ENCODE measurements at places on chromosomes 12 and 14.

DNA sequence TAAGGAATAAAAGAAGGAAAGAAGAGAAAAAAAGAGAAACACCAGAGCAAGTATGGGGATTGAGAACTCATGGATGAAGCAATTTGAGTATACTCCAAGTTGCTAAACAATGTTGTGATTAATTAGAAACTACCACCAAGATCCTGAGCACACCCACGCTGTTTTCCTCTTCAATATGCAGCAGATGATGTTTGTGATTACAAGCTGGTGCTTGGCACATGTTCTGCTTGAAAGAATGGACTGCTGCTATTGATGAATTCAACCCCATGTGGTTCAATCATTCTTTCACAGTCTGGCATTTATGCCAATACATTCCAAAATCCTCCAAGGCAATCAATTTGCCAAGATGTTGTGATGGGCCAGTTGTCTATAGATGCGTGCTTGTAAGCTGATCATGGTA lies 146.8 kb downstream of the SLC2A13 start:
- DNase-seq: no peak

DNA sequence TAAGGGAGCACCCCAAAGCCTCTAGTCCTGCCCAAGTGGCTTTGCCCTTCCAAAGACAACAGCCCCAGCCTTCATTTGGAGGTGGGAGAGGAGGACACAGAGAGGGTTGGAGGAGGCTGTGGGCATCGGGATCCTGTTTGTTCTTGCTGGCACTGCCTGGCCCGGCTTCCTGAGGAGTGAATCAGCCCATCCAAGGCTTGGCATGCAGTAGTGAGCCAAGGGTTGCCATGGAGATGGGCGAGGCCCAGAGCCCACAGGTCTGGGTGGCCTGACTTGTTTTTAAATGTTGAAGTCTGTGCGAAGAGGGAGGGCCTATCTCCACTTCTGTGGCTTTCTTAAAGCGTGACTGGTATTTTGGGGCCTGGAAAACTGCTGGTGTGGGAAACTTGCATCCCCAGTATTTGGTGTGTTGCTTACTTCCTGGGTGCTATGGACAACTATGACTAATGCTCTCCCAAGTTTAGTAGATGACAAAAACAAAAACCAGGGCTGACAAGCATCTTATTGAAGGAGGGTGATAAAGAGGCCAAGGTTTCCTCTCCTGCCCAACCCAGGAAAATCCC lies 15.8 kb downstream of the CD9 start:
- no peak for DNase-seq

- no peak for DNase-seq
Observed at GRCh38 chr12:105175397-105175990, 60.5 kb downstream of the APPL2 start.

DNA sequence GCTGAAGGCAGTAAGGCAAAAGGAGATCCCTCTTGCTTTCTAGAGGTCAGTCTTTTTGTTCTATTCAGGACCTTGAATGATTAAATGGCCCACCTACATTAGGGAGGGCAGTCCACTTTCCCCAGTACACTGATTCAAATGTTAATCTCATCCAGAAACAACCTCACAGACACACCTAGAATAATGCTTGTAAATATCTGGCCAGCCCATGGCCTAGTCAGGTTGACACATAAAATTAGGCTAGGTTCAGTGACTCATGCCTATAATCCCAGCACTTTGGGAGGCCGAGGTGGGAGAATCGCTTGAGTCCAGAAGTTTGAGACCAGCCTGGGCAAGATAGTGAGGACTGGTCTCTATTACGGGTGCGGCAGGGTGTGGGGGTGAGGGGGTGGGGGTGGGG lies 43.5 kb downstream of the MIPOL1 start:
- no peak for DNase-seq

DNA sequence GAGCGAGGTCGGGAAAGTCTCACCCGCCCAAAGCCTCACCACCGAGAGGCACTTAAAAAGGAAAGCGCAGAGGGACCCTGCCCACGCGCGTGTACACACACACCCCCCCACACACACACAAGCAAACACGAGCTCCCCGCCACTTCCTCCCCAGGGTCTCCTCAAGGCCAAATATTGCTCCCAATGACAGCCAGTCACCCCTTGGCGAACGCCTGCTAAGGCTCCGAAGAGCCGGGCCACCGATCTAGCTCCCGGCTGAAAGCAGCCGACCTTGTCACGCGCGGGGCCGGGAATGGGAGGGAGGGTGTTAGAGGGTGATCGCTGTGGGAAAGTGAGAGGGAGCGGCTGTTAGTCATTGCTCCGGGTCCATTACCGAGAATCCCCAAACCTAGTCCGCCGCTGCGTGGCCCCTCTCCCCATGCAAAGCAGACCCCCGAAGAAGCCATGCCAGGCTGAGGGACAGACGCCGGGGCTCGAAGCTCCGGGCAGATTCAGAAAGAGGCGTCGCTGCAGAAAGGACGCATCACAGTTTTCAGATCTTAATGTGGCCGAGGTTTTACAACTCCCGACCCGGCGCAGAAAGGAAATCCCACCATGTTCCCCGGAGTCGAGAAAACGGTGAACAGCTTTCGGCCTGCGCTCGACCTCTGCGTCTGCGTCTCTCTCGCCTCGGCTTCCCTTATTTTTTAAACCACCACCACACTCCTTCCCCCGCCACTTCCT lies 2.6 kb downstream of the BMP4 start:
- no peak for DNase-seq

GRCh38 chr12:42372154-42372791 lies 46.3 kb downstream of the PPHLN1 start:
- no peak for DNase-seq

DNA sequence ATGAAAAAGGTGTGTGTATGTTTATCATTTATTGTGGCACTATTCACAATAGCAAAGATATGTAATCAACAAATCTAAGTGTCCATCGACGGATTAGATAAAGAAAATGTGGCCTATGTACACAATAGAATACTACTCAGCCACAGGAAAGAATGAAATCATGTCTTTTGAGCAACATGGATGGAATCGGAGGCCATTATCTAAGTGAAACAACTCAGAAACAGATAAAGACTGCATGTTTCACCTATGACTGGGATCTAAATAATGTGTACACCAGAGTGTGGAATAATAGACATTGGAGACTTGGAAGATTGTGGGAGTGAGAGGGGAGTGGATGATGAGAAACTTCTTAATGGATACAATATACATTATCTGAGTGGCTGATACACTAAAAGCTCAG lies 44.0 kb downstream of the CCER1 start:
- DNase-seq: no peak

GRCh38 chr12:124179936-124180607 lies 114.8 kb upstream of the RFLNA start:
- no peak for DNase-seq

GRCh38 chr14:94120667-94121340 lies 8.6 kb downstream of the IFI27L2 start:
- DNase-seq: no peak

- DNase-seq: no peak
Observed at GRCh38 chr12:114399664-114400211, 6.2 kb downstream of the TBX5 start.

GRCh38 chr12:20885116-20885515 lies 74.6 kb downstream of the SLCO1B3 start:
- DNase-seq: no peak

DNA sequence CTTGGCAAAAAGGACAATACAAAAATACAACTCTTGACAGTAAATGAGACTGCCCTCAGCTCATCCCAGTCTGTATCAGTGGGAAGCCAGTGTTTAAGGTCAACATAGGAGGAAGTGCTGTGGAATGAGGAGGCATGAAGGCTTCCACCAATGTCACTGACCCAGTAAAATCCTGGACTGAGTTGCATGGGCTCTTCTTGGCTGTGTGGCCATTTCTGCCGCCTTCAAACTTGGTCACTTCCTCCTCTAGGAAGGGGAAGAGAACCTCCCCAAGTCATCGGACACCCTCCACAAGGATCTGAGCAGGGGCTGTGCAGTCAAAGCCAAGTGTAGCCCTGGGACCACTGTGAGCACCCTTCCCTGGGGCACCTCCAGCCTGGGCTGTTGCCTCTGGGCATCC lies 11.9 kb downstream of the GPR68 start:
- no peak for DNase-seq

DNA sequence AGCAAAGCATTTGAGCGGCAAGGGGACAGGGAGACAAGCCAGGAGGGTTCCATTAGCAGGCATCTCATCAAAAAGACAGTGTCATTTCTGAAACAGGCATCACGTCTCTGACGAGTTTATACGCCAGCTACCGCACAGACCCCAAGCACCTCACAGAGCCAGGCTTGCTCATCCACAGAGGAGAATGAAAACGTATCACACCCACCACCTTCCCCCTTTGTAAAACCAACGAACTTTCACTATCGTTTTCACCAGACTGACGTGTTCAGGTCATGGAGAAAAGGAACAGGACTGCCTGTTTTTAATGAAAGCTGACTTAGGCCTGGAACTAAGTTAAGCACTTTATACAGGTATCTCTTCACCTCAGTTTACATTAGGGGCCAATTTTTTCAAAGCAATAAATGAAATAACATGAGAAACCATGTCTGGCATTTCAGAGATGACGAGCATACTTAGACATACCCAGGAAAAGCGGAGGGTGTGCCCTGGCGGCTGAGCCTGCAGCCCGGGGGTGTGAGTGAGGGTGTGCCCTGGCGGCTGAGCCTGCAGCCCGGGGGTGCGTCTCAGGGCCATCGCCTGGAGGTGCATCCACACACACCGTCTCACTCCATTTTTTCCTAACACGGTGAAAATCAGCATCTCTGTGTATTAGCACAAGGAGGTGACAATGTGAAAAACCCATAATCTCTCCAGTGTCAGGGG lies 41.9 kb downstream of the STX2 start:
- peak; percentile 40 for DNase-seq

- no peak for DNase-seq
Observed at GRCh38 chr14:58724702-58725101, 86.9 kb downstream of the DACT1 start.

DNA sequence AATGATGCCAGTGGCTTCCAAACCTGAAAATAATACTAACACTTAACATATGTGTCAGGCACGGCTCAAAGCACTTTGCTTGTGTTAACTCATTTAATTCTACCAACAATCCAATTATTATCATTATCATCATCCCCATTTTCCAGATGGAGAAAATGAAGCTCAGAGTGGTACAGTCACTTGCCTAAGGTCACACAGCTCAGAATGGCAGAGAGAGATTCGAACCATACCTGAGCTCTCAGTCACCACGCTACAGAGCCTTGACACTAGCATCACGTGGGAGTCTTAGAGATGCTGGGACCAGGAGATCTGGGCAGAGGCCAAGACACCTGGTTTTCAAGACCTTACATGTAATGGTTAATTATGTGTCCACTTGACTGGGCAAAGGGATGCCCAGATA lies 34.2 kb downstream of the DHX37 start:
- DNase-seq: no peak

- no peak for DNase-seq
Observed at GRCh38 chr12:76587428-76588178, 28.0 kb upstream of the OSBPL8 start.

DNA sequence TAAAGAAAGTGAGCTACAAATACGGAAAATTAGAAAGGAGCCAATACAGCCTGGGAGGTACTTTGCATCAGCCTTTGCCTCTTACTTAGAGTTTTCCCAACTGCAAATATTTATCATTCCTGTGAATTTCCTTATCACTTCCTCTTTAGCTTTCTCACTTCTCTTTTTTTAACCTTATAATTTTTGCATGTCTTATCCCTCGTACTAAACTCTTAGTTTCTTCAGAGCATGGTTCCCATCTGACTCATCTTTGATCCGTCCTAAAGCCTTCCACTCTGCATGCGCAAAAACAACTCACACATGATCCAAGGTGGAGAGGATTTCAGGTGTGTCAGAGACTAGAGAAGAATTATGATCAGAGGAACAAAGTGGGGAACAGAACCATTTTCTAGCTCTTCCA lies 9.6 kb upstream of the SNAPC1 start:
- DNase-seq: no peak

GRCh38 chr14:53432378-53432802 lies 279.3 kb upstream of the DDHD1 start:
- DNase-seq: no peak

GRCh38 chr14:50569714-50570274 lies 9.8 kb downstream of the ATL1 start:
- no peak for DNase-seq

DNA sequence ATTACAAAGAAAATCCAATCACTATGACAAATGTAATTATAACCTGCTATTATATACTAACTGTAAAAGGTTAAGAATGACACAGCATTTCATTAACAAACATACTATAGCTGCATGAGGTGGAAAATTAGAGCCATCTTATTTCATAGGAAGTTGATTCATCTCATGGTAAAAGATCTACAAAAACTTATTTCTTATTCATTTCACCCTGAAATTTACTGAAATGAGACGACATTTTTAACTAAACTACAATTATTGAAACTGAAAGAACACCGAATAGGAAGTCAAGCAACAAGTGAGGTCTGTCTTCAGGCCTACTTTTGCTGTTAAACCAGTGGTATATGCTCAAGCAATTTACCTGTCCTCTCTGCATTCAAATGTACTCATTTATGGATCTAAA lies 87.2 kb downstream of the CEP83 start:
- DNase-seq: no peak

- no peak for DNase-seq
Observed at GRCh38 chr12:87920139-87920538, 109.1 kb downstream of the C12orf50 start.

DNA sequence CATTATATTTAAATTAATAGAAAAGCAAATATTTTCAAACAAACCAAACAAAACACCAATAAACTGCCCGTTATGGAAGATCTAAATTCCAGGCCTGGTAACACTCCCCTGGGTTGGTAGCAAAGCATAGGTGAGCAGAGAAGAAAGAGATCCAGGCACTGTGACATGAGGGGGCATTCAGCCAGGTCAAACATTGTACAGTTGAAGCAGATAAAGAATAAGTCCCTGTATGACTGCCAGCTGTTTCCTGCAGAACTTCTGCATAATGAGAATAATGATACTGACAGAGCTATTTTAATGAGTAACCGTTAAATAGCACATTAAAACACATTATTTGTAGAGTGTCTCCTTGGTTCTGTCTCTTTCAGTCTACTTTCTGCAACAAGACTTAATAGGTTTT lies 35.4 kb downstream of the SLC38A1 start:
- no peak for DNase-seq

GRCh38 chr12:75837700-75838099 lies 193.9 kb downstream of the PHLDA1 start:
- no peak for DNase-seq

- no peak for DNase-seq
Observed at GRCh38 chr12:132465269-132466190, 24.4 kb upstream of the FBRSL1 start.

- no peak for DNase-seq
Observed at GRCh38 chr12:128852885-128853599, at the start of gene GLT1D1. Gene GLT1D1, plus strand, starts transcription at chr12:128853478. Its CDS starts 104 bp downstream, at chr12:128853582.

- no peak for DNase-seq
Observed at GRCh38 chr14:25150401-25150800, 100.5 kb upstream of the STXBP6 start.

- DNase-seq: no peak
Observed at GRCh38 chr14:73394317-73394716, 64.0 kb downstream of the NUMB start.

All from activated T-cell treated with anti-CD3 and anti-CD28 coated beads for 48 hours (primary cell).